ENCODE measurements at places on chromosomes 5 and 9.

DNA sequence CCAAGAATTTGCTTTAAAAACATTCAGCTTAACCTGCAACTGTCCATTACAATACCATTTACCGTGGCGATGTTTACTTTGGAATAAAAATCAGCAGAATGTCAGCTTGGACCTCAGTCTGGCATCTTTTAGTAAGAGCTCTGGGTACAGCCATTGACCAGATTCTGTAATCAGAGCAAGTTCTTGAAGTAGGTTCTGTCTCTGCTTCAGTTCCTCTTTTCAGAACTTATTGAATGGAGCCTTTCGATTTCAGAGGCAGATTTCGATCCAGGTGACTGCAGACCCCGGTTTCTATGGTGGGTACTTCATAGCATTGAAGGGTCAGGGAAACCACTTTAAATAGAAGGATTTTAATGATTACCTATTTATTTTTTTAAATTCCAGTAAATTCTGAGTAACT is 53.4 kb upstream of the SV2C start:
- no peak for DNase-seq

- DNase-seq: no peak
Measured at GRCh38 chr9:1659363-1659690, 355.8 kb upstream of the SMARCA2 start.

- no peak for DNase-seq
Measured at GRCh38 chr9:135719472-135719871, 17.5 kb downstream of the KCNT1 start.

GRCh38 chr9:113569472-113570060 is 106.0 kb downstream of the RGS3 start:
- no peak for DNase-seq

DNA sequence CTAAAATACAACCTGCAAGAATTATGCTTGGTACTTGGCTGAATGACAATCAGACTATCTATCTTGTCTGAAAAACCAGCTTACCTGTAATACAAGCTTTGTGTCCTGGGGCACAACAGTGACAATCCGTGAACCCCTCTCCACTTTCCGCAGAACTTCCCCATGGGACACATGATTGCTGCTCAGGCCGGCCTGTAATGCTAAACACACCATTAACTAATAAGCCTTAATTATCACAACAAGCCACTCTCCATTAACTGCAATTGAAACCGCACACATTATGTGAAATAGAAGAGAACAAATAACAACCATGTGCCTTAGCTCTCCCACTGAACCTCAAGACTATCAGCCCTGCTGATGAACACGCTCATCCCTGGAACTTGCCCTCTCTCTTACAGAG is 33.7 kb downstream of the ELP1 start:
- DNase-seq: no peak

DNA sequence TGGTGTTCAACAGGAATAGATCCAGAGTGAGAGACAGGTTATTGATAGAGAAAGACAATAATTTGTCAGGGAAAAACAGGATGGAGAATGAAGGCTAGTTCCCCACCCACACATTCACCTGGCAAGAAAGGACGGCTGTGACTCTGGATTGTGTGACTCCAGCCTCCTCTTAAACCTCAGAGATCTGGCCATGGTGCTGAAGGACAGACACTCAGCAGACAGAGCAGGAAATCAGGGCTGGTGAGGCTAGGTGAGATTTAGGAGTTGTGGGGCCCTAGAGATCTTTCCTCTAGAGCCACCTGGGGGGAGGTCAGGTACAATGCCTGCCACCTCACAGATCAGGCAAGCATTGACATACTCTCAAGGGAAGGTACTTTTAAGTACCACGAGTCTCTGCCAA is 15.2 kb downstream of the OR1B1 start:
- peak; percentile 26 for DNase-seq
